HFFc6 (cell line): ENCODE measurements at places on chromosomes 2 and 18.

GRCh38 chr2:191280290-191280689 is 35.1 kb downstream of the MYO1B start:
- DNase-seq, result no peak

- DNase-seq, result peak; percentile 60
Measured at GRCh38 chr2:182650704-182651103, 65.4 kb upstream of the DNAJC10 start.

GRCh38 chr2:99880964-99881294 is 261.5 kb downstream of the AFF3 start:
- no peak for DNase-seq

GRCh38 chr2:8378016-8378810 is 303.6 kb upstream of the ID2 start:
- DNase-seq, result no peak

DNA sequence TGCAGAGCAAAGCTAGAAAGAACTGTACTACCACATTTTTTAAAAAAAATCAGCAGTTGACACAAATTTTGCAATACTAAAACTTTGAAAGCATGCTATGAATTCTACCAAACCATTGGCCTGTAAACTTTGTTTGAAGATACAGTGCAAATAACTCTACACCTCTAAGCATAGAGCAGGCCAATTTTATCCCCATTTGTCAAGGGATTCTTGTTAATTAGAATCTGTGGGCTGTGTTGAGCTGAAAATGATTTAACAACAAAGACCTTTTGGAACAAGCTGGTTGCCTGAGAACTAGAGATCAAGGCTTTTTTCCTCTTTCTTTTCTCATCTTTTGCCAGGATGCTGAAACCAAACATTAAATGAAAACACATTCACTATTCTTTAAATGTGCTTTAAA is 886.0 kb upstream of the CDH2 start:
- DNase-seq, result no peak

- no peak for DNase-seq
Measured at GRCh38 chr2:111045771-111046444, 74.8 kb upstream of the BCL2L11 start.

GRCh38 chr18:49681387-49681786 is 119.5 kb downstream of the LIPG start:
- DNase-seq, result no peak

DNA sequence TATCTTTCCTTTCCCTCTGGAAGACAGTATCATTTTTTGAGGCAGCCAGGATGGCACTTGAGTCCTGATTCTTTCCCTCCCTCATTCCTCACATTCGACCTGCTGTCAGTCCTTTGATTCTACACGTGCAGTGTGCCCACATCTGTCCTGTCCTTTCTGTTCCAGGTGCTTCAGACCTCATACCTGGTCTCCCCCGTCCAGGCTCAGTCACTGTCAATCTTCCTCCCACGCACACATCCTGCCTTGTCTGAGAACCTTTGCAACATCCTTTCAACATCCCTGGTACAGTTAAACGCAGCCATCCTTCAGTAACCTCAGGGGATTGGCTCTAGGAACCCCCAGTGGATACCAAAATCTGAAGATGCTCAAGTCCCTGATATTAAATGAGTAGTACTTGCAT is 10.1 kb downstream of the BCL2 start:
- no peak for DNase-seq

GRCh38 chr2:60140185-60140584 is 413.3 kb downstream of the BCL11A start:
- no peak for DNase-seq

GRCh38 chr2:71777946-71778345 is 324.6 kb downstream of the DYSF start:
- no peak for DNase-seq

GRCh38 chr2:129753261-129753660 is 226.2 kb upstream of the RAB6C start:
- no peak for DNase-seq

DNA sequence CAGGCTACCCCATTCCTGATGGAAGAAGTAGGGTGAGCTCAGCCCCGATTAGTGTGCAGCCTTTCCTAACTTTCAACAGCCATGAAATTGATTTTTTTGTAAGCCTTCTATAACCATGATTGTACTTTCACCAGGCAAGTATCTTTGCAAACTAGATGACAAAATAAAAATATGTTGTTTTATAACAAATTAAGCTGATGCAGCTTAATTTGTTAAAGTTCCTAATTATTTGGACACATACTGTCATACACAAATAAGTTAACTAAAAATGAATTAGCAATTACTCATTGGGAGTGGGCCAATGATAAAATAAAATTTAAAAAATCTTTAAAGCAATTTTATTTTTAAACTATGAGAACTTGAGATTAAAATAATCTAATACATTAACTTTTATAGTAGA is 113.1 kb upstream of the FANCL start:
- no peak for DNase-seq

- DNase-seq, result peak; percentile 23
Measured at GRCh38 chr18:62187543-62188510, 772 bp downstream of the RELCH start.

DNA sequence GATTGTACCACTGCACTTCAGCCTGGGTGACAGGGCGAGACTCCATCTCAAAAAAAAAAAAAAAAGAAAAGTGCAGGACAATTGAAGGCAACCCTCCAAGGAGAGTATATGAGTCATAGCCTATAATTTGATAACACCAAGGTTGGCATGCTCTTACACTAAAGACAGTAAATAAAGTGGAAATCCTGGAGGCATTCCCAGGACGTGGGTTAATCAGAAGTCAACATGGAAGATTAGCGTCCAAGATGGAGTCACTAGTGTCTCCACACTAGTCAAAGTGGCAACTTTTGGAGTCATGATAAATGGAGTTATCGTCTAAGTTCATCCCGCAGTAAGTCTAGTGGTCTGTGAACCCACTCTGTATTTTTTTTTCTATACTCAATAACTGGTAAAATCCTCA is 21.2 kb upstream of the UGGT1 start:
- DNase-seq, result no peak

DNA sequence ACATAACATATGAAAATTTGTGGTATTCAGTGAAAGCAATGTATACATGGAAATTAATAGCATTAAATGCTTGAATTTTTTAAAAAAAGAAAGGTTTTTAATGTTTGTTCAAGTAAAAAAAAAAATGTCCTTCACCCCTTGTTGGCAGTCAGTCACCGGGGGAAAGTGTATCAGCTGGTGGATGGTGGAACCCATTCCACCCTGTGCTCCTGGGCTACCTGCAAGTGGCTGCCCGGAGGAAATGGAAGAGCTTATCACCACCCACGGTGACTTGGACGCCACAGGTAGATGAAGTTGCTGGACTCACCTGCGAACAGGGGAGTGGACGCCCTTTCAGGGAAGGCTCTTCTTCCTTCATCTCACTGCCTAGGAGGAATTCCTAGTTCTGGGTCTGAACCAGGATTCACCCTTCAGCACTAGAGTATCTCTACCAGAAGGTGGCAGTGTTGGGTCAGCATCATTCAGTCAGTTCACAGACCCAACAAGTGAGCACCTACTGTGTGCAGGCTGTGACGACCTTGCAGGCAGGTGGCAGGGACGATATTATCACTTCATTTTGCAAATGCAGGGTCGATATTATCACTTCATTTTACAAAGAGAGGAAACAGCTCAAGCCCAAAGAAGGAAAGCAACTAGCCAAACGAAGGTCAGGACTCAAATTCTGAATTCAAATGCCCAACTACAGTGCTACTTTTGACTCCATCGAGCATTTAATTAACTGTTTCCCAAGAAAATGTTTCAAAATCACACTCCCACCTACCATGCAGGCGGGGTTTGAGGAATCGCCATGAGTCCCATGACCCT is 35.8 kb downstream of the CIB4 start:
- DNase-seq, result peak; percentile 25

DNA sequence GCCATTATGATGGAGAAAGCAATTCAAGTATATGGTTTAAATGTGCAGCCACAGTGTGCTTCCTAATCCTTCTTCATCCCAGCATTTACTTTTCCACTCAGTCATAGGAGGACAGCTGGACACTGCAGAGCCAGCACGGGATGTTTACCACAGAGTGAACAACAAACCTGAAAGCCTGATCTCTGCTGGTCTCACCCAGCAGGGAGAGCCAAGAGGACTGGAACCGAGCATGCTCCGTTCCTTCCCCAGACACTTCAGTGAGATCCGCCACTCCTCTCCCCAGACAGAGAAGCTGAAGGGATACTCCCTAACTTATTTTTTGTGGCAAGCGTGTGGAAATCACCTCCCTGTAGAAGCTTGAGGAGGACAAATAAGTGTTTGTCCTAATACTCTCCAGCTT is 23.2 kb upstream of the GORASP2 start:
- no peak for DNase-seq

DNA sequence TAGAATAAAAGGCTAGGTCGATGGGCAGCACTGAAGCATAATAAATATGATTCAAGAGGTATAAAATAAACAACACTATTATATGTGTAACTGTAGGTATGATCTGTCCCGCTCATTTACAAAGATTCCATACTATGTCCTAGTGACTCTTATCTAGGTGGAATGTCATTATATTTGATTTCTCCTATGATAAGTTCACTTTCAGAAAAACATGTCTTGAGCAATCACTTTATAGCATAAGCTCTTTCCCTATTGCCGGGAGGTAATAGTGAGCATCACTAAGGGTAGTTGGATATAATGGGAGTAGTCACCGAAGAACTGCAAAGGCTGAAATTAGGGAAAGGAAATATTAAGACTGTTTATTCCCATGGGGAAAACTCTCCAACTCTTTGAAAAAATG is 330.3 kb upstream of the THUMPD2 start:
- no peak for DNase-seq

DNA sequence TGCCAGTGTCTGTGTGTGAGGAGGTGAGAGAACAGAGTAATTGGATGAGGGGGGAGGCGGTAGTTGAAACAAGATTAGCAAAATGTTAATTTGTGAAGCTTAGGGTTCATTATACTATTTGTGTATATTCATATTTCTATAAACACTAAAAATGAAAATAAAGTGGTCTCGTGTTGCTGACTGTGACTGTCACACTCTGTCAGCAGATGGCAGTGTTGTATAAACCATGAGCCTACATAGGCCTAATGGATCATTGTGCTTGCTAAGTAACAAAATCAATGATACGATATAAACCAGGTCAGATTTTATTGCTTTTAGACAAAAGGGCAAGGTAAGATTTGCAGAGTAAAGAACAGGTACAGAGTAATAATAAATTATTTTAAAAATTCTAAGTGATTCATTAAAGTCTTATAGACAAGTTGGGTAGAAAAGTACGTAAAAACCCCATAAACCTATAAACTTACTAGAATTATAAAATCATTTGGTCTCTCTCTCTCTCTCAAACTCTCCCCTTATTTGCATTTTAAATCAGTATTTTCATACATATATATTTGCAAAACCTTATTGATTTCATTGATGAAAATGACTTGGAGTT is 182.7 kb downstream of the RPIA start:
- peak; percentile 48 for DNase-seq

DNA sequence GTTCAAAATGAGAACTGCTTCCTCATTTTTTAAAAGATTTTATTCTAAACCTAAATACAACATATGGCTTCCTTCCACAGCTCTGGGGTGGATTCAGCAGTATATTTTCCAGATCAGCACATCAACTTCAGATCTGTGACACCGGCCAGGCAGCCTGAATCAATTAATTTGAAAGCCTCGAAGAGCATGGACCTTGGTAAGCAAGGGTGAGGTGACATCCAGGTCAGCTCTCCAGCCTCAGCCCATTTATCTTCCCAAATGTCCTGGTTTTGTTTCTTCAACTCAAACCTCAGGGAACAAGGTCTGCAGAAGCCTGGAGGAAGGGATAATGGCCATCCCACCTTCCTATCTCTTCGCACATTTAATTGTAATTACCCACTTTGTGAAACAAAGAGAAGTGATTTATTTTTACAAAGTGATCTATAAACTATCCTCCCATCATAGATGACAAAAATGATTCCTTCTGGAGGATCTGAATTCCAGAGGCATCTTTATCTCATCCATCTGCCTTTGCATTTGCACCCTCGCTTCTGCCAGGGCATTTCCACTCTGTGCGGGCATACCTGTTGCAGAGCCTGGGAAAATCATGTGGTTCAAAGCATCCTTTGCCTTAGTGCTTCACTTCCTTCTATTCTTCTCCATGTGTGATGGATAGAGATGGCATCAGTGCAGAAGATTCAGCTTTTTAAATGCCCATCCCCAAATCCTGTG is 489.0 kb upstream of the NRP2 start:
- no peak for DNase-seq

DNA sequence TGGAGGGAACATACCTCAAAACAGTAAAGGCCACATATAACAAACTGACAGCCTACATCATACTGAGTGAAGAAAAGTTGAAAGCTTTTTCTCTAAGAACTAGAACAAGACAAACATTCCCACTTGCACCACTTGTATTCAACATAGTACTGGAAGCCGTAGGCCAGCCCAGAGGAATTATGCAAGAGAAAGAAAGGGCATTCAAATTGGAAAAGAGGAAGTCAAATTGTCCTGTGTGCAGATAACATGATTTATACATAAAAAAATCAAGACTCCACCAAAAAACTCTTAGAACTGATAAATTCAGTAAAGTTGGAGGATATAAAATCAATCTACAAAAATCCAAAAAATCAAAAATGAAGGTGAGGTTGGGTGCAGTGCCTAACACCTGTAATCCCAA is 8.0 kb upstream of the KDM3A start:
- DNase-seq, result no peak
